ENCODE measurements at places on chromosomes 5 and 9.

DNA sequence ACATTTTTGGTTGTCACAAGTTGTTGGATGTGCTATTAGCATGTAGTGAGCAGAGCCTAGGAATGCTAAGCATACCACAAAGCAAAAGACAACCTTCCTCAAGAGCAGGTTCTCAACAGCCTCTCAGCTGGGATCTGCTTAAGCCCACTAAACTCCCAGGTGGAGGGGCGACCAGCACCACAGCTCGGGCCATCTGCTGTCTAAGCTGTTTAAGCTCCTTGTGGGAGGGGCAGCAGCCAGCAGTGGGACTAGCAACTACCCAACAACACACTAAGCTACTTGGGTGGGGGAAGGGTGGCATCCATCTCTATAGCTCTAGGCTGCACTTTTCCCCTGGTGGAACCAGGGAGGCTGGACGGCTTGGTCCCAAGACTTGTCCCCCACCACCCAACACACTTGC, 1052.7 kb upstream of the ARRDC3 start:
- DNase-seq = no peak

DNA sequence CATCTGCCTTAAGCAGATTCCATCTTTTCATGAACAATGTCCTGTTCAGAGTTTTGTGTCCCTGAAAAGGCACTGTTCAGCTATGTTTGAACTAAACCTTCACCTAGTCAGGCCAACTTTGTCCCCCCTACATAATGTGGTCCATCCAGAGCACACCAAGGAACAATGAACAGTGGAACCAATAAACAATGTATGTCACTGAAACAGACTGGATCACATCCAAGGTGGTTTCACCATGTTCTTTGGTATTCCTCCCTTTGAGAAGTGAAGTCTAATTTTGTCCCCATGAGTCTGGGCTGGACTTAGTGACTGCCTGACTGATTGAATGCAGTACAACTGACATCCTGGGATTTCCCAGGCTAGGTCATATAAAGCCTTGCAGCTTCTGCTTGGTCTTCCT, 174.5 kb downstream of the SLC24A2 start:
- no peak for DNase-seq

DNA sequence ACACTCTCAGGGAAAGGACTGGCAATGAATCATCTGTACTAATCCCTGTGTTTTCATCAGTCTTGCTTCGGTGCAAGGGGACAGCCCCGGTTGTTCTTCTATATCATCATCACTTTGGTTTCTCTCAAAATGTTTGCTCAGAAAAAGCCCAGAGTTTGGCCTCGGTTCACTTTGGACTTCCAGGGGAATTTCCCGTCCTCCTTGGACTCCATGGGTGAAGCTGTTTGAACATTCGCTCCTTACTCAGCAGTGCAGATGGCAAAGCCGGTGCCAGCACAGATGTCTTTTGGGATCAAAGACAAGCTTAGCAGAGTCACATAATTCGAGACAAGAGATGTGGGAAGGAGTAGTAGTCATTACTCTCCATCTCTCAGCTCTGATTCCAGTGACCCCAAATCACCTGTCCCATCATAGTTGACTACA, 69.8 kb upstream of the TNFSF8 start:
- DNase-seq = no peak

DNA sequence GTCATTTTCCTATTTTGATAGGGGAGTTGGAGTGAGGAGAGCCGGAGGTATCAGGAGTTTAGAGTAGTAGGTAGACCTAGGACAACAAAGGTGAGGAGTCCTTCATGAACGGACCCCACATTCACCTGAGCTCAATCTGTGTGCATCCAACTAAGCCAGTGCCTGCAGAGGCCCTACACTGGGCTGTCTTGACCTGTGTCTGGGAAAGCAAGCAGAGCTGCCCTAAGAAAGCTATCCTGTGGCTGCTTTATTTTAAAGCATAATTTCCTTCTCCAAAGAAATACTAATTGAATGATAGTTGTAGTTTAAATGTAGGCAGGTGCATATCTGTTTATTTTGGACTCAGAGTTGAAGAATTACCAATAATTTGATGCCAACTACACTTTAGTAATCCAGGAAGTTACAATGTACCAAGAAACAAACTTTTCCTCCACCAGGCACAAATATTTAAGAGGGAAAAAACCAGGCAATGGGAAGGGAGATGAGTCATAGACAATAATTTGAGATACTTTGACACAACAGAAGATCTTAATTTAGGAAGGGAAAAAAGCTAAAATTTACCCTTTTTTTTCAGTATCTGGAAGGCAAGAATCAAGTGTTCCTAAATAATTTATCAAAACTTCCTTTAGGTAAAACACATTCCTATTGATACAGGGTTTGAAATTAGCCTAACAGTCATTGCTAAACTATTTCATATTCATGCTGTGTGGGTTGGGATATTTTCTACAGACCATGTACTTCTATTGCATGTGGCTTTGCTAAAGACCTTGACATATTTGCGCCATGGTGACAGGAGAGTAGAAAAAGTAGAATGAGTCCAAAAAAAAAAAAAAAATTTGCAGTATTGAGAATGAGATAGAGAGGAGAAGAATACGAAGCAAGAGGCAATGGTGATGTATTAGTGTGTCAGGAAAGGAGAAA, 376.6 kb upstream of the TUSC1 start:
- DNase-seq = no peak

DNA sequence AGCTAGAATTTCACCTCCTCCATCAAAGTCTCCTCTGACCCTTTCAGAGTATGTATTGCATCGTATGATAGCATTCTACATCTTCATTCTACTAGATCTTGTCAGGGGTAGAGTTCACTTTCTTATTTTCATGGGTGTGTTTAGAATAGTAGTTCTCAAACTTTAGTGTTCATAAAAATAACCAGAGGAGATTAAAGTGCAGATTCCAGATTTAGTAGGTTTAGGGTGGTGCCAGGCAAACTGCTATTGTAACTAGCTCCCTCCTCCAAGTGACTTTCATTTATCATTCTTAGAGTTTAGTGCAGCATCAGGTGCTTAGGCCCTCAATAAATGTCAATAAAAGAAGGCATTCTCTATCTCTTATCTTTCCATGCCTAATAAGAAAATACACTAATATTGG, 7.2 kb upstream of the FYB1 start:
- no peak for DNase-seq

GRCh38 chr5:132190161-132190817, 37.4 kb downstream of the P4HA2 start:
- peak; percentile 90 for DNase-seq

DNA sequence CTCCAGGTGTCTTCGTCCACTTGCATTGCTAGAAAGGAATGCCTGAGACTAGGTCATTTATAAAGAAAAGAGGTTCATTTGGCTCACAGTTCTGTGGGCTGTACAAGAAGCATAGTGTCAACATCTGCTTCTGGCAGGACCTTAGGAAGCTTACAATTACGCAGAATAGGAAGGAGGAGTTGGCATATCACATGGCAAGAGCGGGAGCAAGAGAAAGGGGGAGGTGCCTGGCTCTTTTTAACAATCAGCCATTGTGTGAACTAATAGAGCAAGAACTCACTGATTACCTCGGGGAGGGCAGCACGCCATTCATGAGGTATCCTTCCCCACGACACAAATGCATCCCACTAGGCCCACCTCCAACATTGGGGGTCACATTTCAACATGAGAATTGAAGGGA, 134.4 kb upstream of the EFNA5 start:
- DNase-seq = no peak

GRCh38 chr9:114171500-114171899, 16.2 kb downstream of the COL27A1 start:
- DNase-seq = no peak

DNA sequence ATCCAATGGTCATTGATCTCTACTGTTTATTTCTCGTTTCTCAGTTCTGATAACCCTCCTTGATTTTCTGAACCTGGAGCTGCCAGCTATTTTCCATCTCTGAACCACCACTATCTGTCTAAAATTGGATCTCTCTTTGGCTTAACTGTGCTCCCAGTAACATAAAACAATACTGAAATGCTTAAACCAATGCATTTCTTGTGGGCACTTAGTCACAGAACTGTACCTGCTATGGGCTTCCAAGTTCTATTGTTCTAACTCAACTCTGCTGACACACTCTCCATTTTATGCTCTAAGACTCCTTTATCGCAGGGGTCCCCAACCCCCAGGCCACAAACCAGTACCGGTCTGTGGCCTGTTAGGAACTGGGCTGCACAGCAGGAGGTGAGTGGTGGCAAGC, 120.6 kb downstream of the LHFPL2 start:
- DNase-seq = no peak

- no peak for DNase-seq
These were observed 228.8 kb downstream of the GAS1 start for GRCh38 chr9:86718388-86719049.

- peak; percentile 90 for DNase-seq
These were observed at the start of the genes SHLD3 and TRAPPC13 for GRCh38 chr5:65624571-65625555. TSS of gene SHLD3 (plus strand) at chr5:65625027. CDS start at chr5:65629588, 4,561 bp downstream. TSS of gene TRAPPC13 (plus strand) at chr5:65625027. CDS start at chr5:65625061, 34 bp downstream.

DNA sequence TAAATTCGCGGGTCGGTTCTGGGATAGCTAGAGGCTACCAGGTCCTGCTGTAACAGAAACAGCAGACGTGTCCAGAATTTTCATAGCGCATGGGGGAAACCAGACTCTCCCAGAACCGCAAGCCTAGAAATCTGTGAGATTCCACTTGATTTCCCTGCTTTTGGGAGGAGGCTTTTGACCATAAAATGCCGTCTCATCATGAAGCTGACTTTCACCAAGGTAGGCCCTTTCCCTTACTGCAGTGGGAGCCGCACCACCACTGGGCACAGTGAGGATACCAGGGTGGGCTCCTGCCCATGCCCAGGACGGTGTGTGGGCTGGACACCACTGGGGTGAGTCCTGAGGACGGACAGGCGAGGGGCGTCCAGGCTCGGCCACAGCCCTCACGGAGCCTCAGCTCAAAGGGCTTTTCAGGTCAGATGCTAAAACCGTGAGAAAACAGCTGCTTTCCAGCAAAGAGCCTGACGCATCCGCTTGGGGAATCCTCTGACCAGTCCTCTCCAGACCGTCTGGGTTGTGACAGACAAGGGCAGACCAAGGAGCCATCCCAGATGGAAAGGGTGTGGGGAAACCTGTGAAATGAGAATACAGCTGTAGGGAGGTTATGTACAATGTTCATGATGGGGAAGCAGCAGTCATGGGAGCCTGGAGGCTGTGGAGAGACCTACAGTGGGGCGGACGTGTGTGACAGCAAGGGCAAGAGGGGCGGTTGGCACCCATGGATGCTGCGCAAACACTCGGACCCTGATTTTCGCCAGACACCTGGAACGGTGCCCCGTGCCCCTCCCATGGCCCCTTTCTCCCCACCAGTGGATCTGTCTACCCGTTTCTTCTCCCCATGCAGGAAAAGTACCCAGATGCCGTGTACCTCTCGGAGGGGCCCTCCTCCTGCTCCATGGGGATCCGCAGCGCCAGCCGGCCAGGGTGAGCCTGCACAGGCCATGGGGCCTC, 59.2 kb downstream of the IPPK start:
- DNase-seq = no peak

- no peak for DNase-seq
These were observed 80.8 kb downstream of the SIL1 start for GRCh38 chr5:139117342-139117884.

DNA sequence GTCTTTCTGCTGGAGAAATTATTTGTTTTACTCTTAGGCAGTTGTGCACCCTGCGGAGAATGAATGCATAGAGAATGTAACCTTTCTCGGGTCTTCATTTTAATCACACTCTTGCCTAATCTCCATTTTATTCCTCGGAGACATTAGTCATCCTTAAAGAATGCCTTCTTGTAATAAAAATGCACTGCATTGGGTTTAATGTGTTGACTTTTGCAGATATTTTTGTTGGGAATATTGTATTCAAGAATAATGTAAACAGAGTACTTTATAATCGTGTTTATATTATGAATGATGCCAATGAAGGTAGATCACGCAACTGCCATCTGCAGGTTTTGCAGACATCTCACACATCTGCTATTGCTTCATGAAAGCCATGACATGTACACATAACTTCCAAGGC, 1093.9 kb upstream of the CDH6 start:
- DNase-seq = peak; percentile 96

DNA sequence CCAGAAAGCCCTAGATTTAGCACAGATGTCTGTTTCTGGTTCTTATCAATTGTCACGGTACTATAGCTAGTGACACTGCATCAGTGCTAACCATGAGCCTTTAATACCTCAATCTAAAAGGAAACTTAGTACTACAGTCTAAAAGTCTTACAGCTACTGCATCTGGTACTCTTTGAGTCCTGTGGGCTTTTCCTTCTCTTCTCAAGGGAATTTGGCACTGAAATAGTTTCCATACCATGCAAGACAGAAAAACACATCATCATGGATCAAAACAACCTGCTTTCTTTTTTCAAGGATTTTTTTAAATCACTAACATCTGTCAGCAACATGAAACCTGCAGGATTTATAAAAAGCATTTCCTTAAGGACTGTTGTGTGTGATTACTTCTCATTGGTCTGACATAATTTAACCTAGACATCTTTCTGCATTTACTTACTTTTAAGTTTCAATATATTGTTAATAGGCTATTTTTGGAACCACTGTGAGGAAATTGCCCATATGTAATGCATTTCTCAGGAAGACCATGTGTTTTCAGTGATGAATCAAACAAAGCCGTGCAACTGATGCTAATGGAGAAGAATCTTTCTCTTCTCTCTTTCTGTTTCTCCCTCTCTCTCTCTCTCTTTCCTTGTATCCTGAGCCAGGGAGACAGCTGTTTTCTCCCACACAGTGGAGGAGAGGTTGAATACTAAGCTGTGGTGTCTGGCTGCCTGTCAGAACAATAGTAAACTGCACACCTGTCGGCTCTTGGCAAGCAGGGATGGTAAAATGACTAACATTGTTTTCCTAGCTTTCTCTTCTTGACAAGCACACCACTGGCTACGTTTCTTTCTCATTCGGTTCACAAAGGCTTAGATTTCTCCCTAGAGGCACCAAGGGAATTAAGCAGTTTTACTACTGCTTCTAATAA, 273.4 kb downstream of the CSNK1G3 start:
- peak; percentile 57 for DNase-seq

- peak; percentile 96 for DNase-seq
These were observed 9.5 kb upstream of the NFIL3 start for GRCh38 chr9:91433180-91433579.

DNA sequence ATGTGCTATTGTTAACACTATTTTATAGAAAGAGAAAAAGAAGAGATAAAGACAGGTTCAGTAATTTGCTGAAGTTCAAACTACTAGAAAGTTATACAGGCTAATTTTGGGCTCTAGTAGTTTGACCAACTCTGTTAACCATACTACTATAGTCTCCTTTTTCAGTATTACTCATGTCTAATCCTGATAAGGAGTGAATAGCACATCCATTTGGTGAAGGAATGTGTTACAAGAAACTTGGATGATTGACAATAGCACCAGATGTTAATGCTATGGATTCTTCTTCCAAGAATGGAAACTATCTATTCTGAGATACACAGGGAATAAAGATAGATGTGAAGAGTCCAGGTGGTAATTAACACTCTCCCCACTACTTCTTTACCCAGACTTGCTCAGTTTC, 677.3 kb downstream of the PRELID2 start:
- DNase-seq = peak; percentile 52

DNA sequence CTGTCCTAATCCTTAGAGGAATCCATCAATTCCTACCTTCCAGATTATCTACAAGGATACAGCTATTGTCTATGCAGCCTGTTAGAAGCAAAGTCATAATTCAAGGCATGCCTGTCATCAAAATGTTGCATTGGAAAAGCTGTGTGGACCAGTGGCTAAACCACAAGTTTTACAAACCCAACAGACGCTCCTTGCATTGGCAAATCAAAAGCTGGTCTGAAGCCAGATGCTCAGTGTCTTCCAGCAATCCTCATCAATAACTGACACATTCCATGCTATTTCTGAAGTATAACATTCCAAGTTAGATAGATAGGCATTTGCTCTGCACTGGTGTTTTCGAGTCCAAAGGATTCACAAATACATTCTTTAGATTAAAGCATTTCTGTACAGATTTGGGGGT, 213.6 kb downstream of the EBF1 start:
- no peak for DNase-seq
